ENCODE measurements at places on chromosomes 13 and 19.

DNA sequence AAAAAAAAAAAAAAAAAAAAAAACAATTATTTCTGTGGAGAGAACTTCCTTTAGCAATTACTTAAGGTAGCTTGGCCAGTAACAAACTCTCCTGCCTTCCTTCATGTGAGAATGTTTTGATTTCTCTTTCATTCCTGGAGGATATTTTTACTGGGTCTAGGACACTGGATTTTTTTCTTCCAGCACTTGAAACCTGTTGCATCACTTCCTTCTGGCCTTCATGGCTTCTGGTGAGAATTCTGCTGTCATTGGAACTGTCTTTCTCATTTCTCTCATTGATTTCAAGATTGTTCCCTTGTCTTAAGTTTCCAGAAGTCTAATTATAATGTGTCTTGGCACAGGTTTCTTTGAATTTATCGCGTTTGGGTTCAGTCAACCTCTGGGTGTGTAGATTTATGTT, 19.3 kb upstream of the RAB20 start:
- DNase-seq, result no peak

DNA sequence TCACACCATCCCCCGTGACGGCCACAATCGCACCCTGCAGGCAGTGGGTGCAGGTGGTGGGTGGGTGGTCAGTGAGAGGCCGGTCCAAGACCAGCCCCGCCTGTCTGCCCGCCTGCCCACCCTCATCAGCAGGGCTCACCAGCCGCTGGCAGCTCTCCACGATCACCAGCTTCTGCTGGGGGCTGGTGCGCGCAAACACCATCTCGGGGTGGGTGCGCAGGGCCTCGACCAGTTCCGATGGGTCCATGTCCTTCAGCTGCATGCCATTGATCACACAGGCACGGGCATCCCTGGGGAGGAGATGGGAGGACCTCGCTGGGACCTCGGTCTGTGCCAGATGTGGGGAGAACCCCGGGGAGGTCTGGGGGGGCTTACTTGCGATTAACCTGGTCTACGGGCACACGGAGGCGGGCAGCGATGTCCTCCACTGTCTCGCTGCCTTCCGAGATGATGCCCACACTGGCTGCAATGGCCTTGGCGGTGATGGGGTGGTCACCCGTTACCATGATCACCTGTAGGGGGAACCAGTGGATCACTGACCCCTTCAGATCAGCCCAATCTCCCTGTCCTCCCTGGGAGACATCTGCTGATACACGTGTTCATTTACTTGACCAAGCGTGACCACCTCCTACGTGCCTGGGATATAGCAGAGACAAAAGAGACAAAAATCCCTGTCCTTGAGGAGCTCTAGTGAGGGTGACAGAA, 8.0 kb downstream of the ATP4A start:
- DNase-seq, result no peak

GRCh38 chr13:52432456-52432855, 18.0 kb downstream of the VPS36 start:
- no peak for DNase-seq

GRCh38 chr13:52765611-52766390, 26.2 kb upstream of the CNMD start:
- DNase-seq, result no peak

- DNase-seq, result no peak
These were observed 94.6 kb downstream of the CCNA1 start for GRCh38 chr13:36526897-36527296.

Data from umbilical cord (tissue), 2 donors.